ENCODE measurements at places on chromosomes 12 and 14. TPM values are rescaled to one million over a fixed set of nuclear protein-coding genes. Genes with fewer than 3 reads are reported as not detected.

Gene VAMP1
- total RNA-seq = 5.8 TPM

GRCh38 chr12:78917513-78917912, 52.9 kb downstream of the SYT1 start:
- H3K36me3 ChIP-seq = no peaks in the 10 kb centered on the region
- DNase-seq = no peak
- no peak overlapping the region for H3K4me3 ChIP-seq
- no peaks in the 10 kb centered on the region for H3K27me3 ChIP-seq
- no peaks in the 10 kb centered on the region for H3K4me1 ChIP-seq
- no peak overlapping the region for H3K27ac ChIP-seq

- no peaks in the 10 kb centered on the region for H3K36me3 ChIP-seq
- H3K27ac ChIP-seq = no peak overlapping the region
- DNase-seq = no peak
- H3K27me3 ChIP-seq = peaks cover 2% of the 10 kb centered on the region
- no peak overlapping the region for H3K4me3 ChIP-seq
These were observed 110.3 kb downstream of the HMGA2 start for GRCh38 chr12:65934480-65935115.

GRCh38 chr14:104049576-104050240, 35.8 kb upstream of the ASPG start:
- no peak overlapping the region for H3K4me3 ChIP-seq
- no peaks in the 10 kb centered on the region for H3K36me3 ChIP-seq
- no peaks in the 10 kb centered on the region for H3K27me3 ChIP-seq
- no peak for DNase-seq

Gene LTBP2
- 1.3 TPM for total RNA-seq

Gene ATF1
- 9.5 TPM for total RNA-seq

Gene TAS2R8
- 0.25 TPM for total RNA-seq

DNA sequence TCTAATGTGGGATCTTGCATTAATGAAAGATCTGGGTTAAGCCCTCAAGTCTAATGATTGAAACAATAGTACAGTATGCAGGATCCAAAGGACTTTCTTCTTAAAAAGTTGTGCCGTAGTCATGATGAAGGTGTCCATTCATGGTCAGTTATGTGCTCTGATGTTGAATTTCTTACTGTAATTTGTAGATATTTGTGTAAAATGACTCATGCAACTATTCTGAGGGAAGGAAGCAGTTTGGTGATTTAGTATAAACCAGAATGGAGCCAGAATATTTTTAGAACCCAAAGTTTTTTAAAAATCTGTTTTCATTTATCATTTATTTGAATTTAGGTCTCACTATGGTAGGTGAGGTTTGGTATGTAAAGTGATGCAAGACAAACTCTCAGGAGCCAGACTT, 151.2 kb downstream of the AKAP6 start:
- no peak overlapping the region for H3K4me3 ChIP-seq
- DNase-seq = no peak
- H3K4me1 ChIP-seq = no peaks in the 10 kb centered on the region
- H3K27me3 ChIP-seq = no peaks in the 10 kb centered on the region
- H3K27ac ChIP-seq = no peak overlapping the region

GRCh38 chr12:49777800-49778748, 36.7 kb downstream of the TMBIM6 start:
- H3K4me1 ChIP-seq = peaks cover 4% of the 10 kb centered on the region
- H3K27ac ChIP-seq = no peak overlapping the region
- H3K27me3 ChIP-seq = no peaks in the 10 kb centered on the region

Gene KERA
- total RNA-seq = not detected

GRCh38 chr14:21384494-21384851, 654 bp upstream of the SUPT16H start:
- DNase-seq = no peak
- no peaks in the 10 kb centered on the region for H3K27me3 ChIP-seq
- peak overlapping the region; percentile 87 for H3K27ac ChIP-seq
- H3K36me3 ChIP-seq = peaks cover 16% of the 10 kb centered on the region
- H3K4me3 ChIP-seq = peak overlapping the region; percentile 69

DNA sequence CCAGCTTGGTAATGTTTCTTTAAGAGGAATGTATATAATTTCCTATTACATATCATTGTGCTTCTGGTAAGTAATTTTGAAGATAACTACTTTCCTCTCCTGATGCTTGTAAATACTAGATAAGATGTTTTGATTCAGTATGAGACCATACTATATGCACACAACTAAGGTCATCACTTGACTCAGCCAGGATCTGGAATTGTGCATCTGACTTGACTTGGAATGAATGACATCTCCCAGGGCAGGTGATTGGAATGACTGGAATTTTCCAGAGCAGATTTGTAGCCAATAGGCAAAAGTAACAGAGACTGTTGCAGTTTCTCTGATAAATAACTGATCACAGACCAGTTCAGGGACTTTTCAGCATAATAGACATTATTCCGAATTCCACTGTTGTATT, 11.1 kb downstream of the BEST3 start:
- H3K4me1 ChIP-seq = no peaks in the 10 kb centered on the region
- no peak overlapping the region for H3K4me3 ChIP-seq
- no peak overlapping the region for H3K27ac ChIP-seq
- no peaks in the 10 kb centered on the region for H3K36me3 ChIP-seq
- no peaks in the 10 kb centered on the region for H3K27me3 ChIP-seq

GRCh38 chr12:6952863-6953441, 1.8 kb downstream of the PTPN6 start:
- H3K27me3 ChIP-seq = no peaks in the 10 kb centered on the region
- H3K4me1 ChIP-seq = no peaks in the 10 kb centered on the region
- peak overlapping the region; percentile 64 for H3K27ac ChIP-seq
- no peak for DNase-seq

DNA sequence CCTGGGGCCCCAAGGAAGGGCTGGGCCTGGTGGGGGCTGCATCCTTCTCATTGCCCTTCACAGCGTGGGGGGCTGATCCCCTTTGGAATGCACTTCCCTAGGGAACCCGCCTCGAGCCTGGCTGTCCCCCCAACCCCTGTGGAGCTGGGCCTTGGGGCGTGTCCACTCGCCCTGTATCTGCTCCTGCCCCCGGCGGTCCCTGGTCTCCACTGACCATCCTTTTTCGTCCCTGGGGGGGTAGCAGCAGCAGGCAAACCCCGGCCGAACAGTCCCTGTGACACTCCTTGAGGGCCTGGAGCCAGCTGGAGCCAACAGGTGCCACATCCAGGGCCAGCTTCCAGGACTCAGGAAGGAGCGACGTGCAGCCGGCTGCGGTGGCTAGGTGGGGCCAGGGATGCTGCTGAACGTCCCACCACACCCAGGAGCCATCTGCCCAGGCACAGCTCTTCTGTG, 9.4 kb upstream of the GPR132 start:
- no peak overlapping the region for H3K4me3 ChIP-seq
- no peaks in the 10 kb centered on the region for H3K36me3 ChIP-seq
- no peaks in the 10 kb centered on the region for H3K27me3 ChIP-seq
- peaks cover 6% of the 10 kb centered on the region for H3K4me1 ChIP-seq

Gene ACOT6
- total RNA-seq = 1.1 TPM

DNA sequence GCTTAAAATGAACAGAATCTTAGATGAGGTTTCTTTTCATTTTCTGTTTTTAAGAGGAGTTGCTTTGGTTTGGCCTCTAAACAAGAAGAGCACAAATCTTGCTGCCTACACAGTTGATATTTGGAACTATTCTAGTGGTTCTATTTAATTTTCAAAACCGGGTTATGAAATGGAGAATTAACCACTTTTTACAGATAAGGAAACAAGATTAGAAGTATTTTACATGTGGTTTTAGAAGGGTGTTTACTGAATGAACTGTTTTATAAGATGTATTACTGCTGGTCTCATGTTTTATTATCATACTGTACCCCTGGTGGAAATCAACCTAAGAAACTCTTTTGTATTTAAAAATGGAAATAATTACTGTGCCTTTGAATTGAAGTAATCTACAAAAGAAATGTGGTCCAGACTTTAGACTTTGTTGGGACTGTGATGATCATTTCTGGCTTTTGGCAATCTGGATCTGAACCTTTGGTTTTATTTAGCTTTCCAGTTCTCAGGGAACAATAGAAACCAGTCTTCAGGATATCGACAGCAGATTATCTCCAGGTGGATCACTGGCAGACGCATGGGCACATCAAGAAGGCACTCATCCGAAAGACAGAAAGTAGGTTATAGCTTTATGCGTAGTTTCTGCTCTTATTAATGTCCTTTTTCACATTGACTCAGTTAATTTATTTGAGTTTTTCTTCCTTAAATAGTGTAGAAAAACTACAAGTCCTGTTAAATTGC, 43.2 kb downstream of the TBK1 start:
- no peak overlapping the region for H3K4me3 ChIP-seq
- H3K4me1 ChIP-seq = no peaks in the 10 kb centered on the region
- H3K27me3 ChIP-seq = no peaks in the 10 kb centered on the region

Gene AGAP2
- total RNA-seq = 1.7 TPM

- no peaks in the 10 kb centered on the region for H3K36me3 ChIP-seq
- H3K4me1 ChIP-seq = no peaks in the 10 kb centered on the region
- H3K27me3 ChIP-seq = no peaks in the 10 kb centered on the region
- H3K4me3 ChIP-seq = no peak overlapping the region
- H3K27ac ChIP-seq = no peak overlapping the region
- no peak for DNase-seq
These were observed 28.5 kb upstream of the NFYB start for GRCh38 chr12:104166465-104166864.

- DNase-seq = no peak
- no peaks in the 10 kb centered on the region for H3K36me3 ChIP-seq
- no peaks in the 10 kb centered on the region for H3K4me1 ChIP-seq
- H3K4me3 ChIP-seq = no peak overlapping the region
- H3K27ac ChIP-seq = no peak overlapping the region
These were observed 1092.3 kb downstream of the AACS start for GRCh38 chr12:126157575-126157966.

Gene MAP4K5
- 47.1 TPM for total RNA-seq

GRCh38 chr12:132397934-132398385, 68.6 kb upstream of the GALNT9 start:
- no peaks in the 10 kb centered on the region for H3K4me1 ChIP-seq
- H3K27me3 ChIP-seq = peaks cover 4% of the 10 kb centered on the region
- no peaks in the 10 kb centered on the region for H3K36me3 ChIP-seq
- H3K27ac ChIP-seq = no peak overlapping the region
- H3K4me3 ChIP-seq = no peak overlapping the region

Gene TCTN2
- total RNA-seq = 1.9 TPM

DNA sequence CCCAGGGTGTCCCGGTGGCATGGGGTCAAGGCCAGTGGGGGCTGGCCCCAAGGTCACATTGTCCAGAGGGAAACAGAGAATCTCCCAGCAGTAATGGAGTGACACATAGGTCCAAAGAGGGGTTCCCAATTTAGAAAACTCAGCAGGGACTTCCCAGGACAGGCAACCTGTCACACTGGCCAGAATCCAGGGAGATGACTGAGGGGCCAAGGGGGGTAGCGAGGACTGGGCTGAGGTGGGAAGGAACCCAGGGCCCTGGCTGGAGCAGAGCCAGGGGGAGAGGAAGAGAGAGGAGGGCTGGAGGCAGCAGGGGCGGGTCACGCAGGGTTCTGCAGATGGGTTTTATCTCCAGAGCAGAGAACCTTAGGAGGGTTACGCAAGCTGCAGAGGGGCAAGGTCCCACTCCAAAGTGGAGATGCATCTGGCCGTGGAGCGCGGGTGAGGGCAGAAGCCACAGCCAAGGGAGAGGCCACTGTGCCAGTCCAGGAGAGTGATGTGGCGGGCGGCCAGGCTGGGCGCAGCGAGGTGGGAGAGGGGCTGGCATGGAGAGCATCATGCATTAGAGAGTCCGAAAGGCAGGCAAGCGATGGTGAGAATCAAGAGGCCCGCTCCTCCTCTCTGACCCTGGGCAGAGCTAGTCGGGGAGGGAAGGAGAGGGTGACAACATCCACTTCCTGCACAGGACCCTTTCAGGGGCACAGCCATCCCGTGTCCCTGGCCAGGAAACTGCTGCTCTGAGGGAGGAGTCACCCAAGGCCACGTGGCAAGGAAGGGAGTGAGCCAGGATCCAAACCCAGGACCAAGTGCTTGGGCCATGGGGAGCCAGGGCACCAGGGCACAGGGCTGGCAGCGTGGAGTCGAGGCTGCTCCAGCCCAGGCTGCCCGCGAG, 29.0 kb downstream of the NCOR2 start:
- no peak for DNase-seq
- no peaks in the 10 kb centered on the region for H3K36me3 ChIP-seq
- H3K27me3 ChIP-seq = no peaks in the 10 kb centered on the region

Gene PPP4R4
- total RNA-seq = 0.67 TPM

GRCh38 chr12:108734200-108734906, 3.0 kb upstream of the CORO1C start:
- H3K36me3 ChIP-seq = no peaks in the 10 kb centered on the region
- H3K4me3 ChIP-seq = no peak overlapping the region
- H3K27me3 ChIP-seq = no peaks in the 10 kb centered on the region
- peak overlapping the region; percentile 89 for H3K27ac ChIP-seq
- no peaks in the 10 kb centered on the region for H3K4me1 ChIP-seq

Gene ANKRD33
- not detected for total RNA-seq

- H3K36me3 ChIP-seq = no peaks in the 10 kb centered on the region
- H3K27ac ChIP-seq = no peak overlapping the region
- no peaks in the 10 kb centered on the region for H3K4me1 ChIP-seq
- no peak overlapping the region for H3K4me3 ChIP-seq
- H3K27me3 ChIP-seq = no peaks in the 10 kb centered on the region
- no peak for DNase-seq
These were observed 496.6 kb upstream of the TMPO start for GRCh38 chr12:98018836-98019235.

DNA sequence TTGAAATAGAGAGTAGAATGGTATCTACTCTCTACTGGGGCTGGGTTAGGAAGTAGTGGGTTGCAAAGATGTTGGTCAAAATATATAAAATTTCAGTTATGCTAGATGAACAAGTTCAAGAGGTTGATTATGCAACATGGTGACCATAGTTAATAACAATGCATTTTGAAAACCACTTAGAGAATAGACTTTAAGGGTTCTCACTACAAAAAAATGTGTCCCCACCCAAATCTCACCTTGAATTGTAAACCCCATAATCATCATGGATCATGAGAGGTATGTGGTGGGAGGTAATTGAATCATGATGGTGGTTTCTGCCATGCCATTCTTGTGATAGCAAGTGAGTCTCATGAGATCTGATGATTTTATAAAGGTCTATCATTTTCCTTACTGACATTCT, 94.0 kb downstream of the C12orf50 start:
- no peaks in the 10 kb centered on the region for H3K4me1 ChIP-seq
- no peaks in the 10 kb centered on the region for H3K27me3 ChIP-seq
- H3K36me3 ChIP-seq = no peaks in the 10 kb centered on the region
- DNase-seq = no peak
- H3K4me3 ChIP-seq = no peak overlapping the region
- no peak overlapping the region for H3K27ac ChIP-seq

DNA sequence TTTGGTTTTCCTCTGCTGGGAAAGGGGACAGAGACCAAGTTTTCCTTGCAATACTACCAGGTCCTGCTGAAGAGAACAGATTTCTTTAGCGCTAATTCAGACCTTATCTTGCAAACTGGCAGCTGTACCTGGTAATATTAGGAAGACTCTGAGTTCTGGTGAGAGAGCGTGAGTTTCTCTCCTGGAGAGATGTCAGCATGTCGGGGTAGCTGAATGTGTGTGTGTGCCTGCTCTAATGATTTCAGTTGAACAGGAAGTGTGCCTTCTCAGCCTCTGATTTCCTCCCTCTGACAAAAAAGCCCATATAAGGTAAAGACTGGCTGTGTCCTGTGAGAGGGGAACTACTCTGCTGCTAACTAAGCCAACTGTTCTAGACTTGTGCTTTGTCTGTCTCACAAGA, 10.3 kb upstream of the ERP27 start:
- H3K27me3 ChIP-seq = no peaks in the 10 kb centered on the region
- peak overlapping the region; percentile 69 for H3K27ac ChIP-seq
- no peak for DNase-seq
- no peak overlapping the region for H3K4me3 ChIP-seq
- H3K4me1 ChIP-seq = no peaks in the 10 kb centered on the region

- peak overlapping the region; percentile 21 for H3K27ac ChIP-seq
- H3K27me3 ChIP-seq = no peaks in the 10 kb centered on the region
- no peaks in the 10 kb centered on the region for H3K4me1 ChIP-seq
- no peak overlapping the region for H3K4me3 ChIP-seq
- peaks cover 17% of the 10 kb centered on the region for H3K36me3 ChIP-seq
These were observed 100.6 kb downstream of the ETV6 start for GRCh38 chr12:11749943-11750690.

All from liver (tissue), 10 donors.